ENCODE measurements at places on chromosomes 12 and 14.

DNA sequence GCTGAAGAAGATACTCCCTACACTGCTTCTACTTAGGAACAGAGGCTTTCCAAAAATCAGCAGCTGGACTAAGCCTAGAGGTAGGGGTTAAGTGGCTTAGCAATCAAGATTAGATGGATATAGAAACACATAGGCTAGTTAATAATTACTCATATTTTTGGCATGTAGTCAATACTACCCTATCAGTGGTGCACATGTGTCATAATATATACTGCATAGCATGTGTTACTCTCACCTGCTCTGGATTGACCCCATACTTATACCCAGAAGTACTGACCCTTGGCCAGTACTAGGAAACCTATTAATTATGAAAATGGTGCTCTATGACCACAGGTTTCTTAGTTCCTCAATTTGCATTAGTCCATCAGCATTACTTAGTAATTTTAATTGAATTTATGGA, 528.4 kb upstream of the LMO3 start:
- no peak for DNase-seq

GRCh38 chr12:45327823-45328383, 112.0 kb downstream of the ANO6 start:
- no peak for DNase-seq

DNA sequence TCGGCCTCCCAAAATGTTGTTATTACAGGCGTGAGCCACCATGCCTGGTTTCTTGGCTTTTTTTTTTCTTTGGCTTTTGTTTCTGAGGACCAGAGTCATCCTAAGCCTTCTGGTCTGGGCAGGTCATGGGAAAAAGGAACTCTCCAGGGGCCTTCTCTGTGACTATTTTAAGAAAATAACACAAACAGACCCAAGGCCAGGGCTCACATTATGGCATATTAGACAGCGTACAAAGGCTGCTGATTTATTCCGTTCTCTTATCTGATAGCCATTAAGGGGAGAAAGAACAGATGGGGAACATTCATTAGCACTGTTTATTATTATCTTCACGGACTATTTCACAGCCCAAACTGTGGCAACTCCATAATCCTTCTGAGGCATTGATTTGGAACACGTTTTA, 28.8 kb upstream of the MANSC4 start:
- no peak for DNase-seq

DNA sequence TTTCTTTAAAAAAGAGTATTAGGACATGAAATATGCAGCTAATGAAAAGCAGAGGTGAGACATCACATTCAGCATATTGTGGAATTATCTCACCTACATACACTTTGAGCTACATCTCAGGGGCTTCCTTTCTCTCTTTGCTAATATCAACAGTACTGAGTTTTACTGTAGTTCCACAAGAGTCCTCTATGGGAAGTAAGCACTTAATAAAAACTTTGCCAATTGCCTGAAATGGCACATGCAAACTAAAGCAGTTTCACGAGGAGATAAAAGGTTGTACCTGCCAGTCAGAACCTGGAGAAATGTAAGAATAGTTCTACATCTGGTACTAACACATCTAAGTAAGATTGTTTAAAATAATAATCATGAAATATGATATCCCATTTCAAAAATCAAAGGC, 73.5 kb upstream of the GPHB5 start:
- DNase-seq, result no peak

DNA sequence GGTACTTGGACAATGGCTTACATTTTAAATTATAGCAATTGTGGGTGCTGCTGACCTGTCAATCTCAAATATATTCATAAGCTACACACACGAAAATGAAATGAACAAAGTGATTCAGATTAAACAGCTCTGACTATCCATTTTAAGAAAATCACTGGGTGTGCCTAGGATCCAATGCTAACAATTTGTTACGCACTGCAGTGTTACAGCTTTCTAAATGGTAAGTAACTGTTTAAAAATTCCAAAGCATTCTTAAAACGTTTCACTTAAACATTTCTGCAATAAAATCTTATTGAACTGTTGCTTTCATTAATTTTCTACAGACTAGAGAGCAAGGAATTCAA, 18.9 kb downstream of the LMO3 start:
- DNase-seq, result no peak

DNA sequence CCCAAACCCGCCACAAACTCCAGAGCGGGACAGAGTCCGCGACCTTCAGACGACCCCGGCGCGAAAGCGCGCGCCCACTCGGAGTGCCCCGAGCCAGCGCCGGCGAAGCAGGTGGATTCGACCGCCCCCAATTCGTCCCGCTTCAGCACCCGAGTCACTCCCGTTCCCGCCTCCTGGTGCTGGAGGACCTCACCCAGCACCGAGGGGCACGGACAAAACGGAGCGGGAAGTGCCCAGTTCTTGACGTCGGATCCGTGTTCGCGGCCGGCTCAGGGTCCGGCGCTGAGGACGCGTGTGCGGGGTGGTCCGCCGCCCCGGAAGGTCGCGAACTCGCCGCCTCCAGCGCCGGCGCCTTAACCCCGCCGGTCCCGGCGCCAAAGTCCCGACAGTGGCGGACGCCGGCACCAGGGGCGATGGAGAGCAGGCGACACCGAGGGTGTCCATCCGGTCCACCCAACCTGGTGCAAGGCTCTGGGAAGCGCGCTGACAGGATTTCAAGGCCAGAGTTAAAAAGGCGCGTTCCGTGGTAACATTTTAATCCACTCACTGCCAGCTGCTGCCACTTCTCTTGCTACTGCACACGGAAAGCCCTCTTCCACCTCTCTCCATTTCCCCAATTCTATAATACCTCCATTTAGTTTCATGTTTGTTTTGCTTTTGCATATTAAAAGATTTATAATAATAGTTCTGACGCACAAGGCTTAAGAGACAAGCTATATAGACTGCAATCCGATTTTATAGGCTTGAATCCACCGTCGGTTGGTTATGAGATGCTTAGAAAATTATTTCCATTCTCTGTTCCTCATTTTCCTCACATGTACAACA, 240.0 kb upstream of the CPNE8 start:
- DNase-seq, result peak; percentile 46

Data from testis (tissue), 5 donors.